ENCODE measurements at places on chromosomes 12 and 14.

GRCh38 chr12:83388551-83388950, 701.8 kb downstream of the TMTC2 start:
- DNase-seq: no peak

- DNase-seq: no peak
Observed at GRCh38 chr14:34111953-34112352, 161.1 kb upstream of the EGLN3 start.

DNA sequence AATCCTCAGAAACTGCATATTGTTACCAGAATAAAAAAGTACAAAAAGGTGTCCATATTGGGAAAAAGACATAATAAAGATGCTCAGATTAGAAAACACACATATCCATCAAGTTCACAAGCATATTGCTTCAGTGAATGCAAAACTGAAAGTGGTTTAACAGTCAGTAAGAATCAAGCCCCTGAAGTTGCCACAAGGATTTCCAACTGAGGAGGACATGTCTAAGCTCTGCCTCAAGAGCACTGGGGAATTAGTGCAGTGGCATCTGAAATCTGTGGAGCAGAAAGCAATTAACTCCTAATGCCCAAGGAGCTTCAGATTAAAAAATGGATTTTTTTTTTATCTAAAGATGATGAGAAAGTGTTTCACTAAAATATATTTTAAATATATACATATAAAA, 113.2 kb downstream of the DENND5B start:
- DNase-seq: no peak

GRCh38 chr12:69666798-69667197, 32.3 kb downstream of the BEST3 start:
- no peak for DNase-seq

- DNase-seq: peak; percentile 53
Observed at GRCh38 chr12:14954269-14954668, 7.1 kb downstream of the ARHGDIB start.

- peak; percentile 95 for DNase-seq
Observed at GRCh38 chr12:122895704-122896636, at the start of gene VPS37B. Gene VPS37B (minus strand): TSS chr12:122896124. CDS start chr12:122896062, 62 bp downstream.

- no peak for DNase-seq
Observed at GRCh38 chr12:30144777-30145683, 361.3 kb upstream of the TMTC1 start.

DNA sequence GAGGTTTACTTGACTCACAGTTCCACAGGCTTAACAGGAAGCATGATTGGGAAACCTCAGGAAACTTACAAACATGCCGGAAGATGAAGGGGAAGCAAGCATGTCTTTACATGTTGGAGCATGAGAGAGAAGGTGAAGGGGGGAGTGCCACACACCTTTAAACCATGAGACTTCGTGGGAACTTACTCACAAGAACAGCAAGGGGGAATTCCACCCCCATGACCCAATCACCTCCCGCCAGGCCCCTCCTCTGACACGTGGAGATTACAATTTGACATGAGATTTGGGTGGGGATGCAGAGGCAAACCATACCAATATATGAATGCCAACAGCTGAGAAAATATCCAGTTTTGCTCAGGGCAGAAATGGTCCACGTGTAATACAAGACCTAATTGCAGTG, 518.6 kb downstream of the VRK1 start:
- DNase-seq: no peak

GRCh38 chr14:60153991-60154390, 11.2 kb downstream of the DHRS7 start:
- no peak for DNase-seq

- DNase-seq: no peak
Observed at GRCh38 chr14:21543521-21543960, 17.4 kb upstream of the SALL2 start.

DNA sequence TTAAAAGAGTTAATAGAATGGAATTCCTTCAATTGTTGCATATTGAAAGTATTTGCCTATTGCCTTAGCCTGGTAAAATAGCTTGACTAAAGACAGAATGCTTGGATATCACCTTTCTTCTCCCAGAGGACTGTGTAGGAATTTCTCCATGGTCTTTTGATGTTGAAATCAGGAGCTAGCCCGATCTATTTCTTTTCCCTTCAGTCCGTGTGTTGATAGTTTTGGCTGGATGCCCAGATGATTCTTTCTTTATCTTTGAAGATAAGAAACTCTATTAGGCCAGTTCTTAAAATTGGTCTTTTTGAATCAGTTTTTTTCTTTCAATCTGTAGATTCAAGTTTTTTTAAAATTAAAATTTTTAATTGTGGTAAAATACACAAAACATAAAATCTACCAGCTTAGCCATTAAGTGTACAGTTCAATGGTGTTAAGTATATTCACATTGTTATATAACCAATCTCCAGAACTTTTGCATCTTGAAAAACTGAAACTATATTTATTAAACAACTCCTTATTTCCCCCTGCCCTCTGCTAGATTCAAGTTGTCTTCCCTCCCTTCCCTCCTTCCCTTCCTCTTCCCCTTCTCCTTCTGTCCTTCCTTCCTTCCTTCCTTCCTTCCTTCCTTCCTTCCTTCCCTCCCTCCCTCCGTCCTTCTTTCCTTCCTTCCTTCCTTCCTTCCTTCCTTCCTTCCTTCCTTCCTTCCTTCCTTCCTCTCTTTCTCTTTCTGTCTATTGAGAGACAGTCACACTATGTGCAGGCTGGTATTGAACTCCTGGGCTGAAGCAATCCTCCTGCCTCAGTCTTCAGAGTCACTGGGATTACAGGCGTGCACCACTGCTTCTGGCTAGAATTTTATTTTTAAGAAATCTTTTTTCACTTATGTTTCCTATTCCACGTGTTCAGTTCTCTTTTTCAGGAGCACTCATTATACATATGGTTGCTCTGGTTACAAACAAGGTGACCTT, 10.1 kb downstream of the LACRT start:
- no peak for DNase-seq

DNA sequence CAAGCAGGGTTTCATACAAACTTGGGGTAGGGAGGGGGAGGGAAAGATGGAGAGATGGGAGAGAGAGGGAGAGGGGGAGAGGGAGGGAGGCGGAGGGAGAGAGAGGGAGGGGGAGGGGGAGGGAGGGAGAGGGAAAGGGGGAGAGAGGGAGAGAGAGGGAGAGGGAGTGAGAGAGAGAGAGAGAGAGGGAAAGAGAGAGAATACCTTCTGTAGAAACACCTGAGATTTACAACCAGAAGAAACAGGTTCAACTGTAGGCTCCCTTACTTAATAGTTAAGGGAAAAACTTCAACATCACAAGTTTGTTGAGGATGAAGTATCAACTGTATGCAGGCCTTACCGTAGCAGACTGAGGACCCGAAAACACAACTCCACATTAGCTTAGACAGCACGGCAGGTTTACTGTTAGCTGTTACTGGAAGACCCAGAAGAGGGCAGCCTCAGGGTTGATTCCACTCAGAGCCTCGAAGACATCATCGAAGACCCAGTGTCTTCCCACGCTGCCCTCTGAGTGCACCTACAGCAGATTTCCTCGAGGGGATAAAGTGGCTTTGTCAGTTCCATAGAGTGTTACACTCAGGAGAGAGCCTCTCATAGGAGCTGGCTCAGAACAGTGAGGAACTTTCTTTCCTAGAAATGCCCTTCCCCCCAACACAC, 72.4 kb downstream of the NT5DC3 start:
- DNase-seq: no peak

All from B cell (primary cell).